Fibroblast of skin of left biceps (primary cell): ENCODE measurements at places on chromosomes 2 and 18.

DNA sequence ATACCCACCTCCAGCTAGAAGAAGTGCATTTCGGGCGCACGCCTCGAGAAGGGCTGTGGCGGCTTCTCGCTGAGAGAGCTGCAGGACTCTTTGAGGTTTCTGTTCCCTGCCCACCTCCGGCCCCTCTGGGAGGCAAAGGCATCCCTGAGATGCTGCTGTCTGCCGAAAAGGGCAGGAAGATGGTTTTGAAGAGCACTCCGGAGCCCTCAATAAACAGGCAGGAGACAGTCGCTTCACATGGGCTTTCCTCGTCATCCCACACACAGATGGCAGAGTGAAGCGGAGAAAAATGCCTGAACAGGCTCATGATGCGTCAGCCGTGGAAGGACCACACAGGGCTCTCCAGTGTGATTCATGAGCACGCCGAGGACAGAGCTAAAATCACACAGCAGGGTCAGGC, 25.4 kb upstream of the GLI2 start:
- DNase-seq: no peak

DNA sequence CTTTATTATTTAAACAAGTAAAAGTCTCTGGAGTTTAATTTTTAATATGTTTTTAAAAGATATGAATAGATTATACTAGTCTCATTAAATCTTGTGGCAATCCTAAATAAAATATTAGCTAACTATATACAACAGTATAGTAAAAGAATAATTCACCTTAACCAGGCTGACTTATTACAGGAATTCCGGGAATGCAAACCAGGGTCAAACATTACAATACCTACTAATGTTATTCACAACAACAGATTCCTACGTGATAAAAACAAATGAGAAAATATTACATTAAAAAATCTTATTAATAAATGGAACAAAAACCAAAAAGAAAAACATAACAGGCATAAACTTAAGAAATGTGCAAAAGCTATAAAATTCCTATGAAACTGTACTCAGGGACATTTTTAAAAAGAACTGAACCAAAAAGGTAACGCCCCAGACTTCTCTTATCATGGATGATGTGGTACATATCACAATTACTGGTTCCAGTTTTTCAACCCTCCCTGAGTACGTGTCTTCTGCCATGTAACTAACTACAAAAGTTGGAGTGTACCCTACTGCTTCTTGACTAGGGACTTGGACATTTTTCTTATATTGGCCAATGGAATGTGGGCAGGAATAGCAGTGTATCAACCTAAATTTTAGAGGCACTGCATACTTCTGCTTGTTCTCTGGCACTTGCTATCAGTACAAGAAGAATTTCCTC, 20.2 kb downstream of the TTC21B start:
- no peak for DNase-seq

- no peak for DNase-seq
Measured at GRCh38 chr2:209579230-209579749, 155.4 kb downstream of the MAP2 start.

DNA sequence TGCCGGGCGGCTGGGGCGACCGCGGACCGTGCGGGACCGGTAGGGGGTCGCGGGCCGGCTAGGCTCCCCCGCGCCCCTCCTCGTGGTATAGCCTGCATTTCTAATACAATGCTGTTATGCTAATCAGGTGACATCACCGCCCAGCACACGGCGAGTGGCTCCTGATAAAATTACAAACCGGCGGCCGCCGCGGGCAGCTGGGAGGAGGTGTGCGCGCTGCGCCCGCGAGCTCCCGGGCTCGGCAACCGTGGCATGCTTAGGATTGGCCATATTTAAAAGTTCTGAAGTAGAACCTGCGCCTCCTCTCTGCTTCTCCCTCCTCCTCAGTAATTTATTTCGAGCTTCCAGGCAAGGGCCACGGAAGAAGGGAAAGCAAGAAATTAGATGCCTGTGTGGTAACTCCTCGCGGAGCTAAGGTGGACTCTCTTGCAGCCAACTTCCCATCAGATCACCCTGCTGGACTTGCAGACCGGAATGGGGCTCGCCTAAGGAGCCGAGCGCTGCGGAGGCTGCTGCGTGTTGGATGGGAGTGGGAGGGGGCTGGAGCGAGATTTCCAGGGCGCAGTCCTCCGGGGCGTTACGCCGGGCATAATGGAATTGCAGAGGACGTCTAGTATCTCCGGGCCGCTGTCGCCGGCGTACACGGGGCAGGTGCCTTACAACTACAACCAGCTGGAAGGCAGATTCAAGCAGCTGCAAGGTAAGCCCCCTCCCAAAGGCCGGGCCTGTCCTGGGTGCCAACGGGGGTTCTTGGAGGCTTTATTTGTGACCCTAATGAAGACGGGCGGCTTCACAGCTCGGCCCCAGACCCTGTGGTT, 102.3 kb downstream of the SPTBN1 start:
- no peak for DNase-seq

- DNase-seq: no peak
Measured at GRCh38 chr2:219486380-219486959, 12.2 kb upstream of the GMPPA start.

GRCh38 chr18:11570769-11571412, 38.5 kb upstream of the SLC35G4 start:
- DNase-seq: peak; percentile 11

GRCh38 chr18:27546991-27547390, 361.9 kb upstream of the CHST9 start:
- DNase-seq: no peak

DNA sequence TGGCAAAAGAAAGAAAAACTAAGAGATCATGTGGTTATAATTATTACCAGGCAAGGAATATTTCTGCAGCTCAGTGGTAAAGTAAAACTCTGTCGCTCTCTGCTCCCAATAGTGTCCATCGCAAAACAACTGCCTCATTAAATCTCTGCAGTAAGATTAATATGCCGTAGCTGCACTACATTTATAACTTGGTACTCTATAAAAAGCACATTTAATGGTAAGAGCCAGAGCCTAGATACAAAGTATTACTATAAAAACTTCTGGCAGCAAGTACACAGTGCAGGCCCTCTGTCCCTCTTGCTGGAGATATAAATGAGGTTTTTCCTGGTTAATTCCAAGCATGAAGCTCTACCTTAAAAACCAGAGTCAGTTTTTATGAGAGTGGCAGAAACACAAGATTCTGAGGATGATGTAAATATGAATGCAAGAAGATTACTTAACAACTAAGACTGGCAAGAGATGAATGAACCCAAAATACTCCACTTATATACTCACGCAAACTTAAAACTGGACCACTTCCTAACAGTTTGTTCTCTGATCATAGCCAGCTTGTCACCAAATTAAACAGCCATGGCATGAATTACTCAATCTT, 25.5 kb downstream of the ZNF521 start:
- DNase-seq: no peak

DNA sequence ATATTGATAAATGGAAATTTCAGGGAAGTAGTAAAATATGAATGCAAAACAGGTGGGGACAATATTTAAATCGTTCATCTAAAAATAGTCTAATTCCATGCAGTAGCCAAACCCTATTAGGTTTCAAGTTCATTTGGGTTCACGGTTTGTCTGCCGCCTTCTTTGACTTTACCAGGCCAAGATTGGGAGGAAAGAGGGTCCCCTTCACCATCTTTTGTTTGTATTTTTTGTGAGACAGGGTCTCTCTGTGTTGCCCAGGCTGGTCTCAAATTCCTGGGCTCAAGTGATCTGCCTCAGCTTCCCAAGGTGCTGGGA, 98.5 kb upstream of the ATL2 start:
- no peak for DNase-seq

GRCh38 chr2:217092710-217093379, 233.0 kb upstream of the TNP1 start:
- DNase-seq: no peak

GRCh38 chr18:37428288-37428974, 137.2 kb downstream of the CELF4 start:
- no peak for DNase-seq

- no peak for DNase-seq
Measured at GRCh38 chr18:28113271-28114029, 63.5 kb downstream of the CDH2 start.

- no peak for DNase-seq
Measured at GRCh38 chr2:70475266-70475665, 78.4 kb downstream of the TGFA start.

GRCh38 chr18:5515011-5515784, 28.6 kb downstream of the EPB41L3 start:
- DNase-seq: no peak

DNA sequence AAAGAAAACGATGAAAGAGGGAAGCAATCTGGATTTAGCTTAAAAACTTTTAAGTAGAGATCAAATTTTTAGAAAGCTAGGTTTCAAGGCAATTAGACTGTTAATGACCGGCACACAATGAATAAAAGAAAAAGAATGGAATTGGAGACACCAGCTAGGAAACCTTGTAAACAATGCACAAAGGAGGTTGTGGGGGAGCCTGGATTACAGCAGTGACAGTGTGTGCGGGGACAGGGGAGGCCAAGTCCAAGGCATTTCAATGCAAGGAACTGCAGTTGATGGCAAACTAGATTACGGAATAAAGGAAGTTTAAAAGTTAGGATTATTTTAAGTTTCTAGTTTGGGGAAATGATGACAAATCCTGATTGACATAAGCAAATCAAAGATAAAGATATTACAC, 74.5 kb downstream of the DTNB start:
- DNase-seq: no peak

DNA sequence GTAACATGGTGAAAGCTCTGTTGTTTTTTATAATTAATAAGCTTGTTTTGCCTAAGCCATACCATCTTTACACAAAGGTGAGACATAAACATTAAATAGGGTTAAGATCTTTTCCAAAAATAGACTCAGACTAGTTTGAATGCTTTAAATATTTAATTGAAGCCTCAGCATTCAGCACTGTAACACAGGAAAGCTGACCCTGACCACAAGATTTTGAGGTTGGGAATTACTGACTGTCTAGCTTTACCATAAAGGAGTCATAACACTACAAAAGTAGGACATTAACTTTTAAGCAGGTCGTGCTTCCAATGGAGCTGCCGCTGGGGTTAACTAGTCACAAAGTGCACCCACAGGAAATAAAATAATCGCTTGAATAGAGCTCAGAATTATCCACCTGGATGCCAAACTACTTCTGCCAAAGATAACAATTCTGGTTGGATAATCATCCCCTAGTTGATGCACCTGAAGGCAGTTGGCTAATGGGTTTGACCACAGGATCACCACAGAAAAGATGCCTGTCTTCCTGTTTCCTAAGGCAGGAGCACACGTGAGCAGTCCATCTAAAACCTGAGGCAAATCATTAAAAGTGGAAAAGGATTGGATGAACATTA, 106.2 kb downstream of the COBLL1 start:
- DNase-seq: no peak

DNA sequence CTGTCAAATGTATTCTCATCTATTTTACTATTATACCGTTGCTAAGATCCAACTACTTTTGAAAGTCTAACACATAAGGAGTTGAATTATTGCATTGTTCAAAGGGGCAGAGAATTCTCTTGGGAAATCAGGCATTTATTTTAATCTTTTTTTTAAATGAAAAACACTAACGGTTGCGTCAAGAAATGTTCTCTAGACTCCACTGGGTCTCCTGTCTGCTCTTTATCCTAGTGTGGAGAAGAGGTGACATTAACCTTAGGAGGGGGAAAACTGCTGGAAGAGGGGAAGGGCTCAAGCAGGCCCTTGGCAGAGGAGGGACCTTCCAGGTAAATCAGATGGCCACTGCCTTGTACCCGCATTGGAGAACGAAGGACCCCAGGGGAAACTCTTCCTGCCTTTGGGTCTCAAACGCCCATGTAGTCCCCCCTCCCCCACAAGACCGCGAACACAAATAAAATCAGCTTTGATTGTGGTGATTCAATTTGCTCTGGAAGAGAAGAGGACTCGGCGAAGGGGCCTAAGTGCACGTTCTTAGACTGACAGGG, 1.1 kb upstream of the APCDD1 start:
- DNase-seq: no peak

DNA sequence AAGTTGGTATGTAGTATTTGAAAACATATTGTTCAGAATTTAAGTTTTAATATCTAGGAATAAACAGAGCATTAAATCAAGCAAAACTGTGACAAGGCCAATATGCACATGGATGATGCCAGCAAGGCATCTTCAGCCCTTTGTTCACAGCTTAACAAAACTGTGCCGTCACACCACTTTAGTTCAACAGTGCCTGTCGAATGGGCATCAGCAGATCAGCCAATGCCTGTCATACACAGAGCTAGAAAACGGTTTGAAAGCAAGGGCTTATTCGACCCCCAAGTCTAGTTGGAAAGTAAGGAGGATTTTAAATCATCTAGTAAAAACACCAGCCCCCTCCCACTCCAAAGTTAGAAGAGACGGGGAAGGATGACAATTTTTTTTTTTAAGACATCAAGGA, 16.7 kb downstream of the ZEB2 start:
- DNase-seq: no peak

GRCh38 chr2:234703258-234703657, 206.4 kb upstream of the ARL4C start:
- no peak for DNase-seq

GRCh38 chr18:57923611-57924010, 120.4 kb upstream of the NEDD4L start:
- no peak for DNase-seq

DNA sequence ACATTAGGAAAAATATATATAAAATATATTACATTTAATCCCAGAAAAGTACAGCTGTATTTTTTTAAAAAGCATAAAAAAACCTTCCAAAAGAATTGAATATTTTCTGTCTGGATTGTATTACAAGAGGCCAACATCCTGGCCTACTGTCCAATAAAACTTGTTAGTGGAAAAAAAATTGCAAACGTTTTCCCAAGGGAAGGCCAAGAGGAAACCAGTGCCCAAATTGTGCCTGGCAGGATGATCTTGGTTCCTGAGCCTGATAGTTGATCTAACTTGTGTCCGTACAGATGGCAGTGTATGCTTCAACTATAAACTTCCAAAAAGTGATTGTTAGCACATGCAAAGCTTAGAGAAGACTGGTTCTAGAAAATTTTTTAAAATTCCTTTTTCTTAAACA, 90.6 kb upstream of the LPIN2 start:
- DNase-seq: no peak

- DNase-seq: no peak
Measured at GRCh38 chr2:85588236-85588635, 4.0 kb downstream of the VAMP5 start.

- DNase-seq: no peak
Measured at GRCh38 chr18:2814928-2815327, 31.9 kb upstream of the EMILIN2 start.

GRCh38 chr2:120955427-120955826, 219.8 kb downstream of the GLI2 start:
- no peak for DNase-seq

- DNase-seq: no peak
Measured at GRCh38 chr2:42951263-42951938, 159.0 kb upstream of the HAAO start.

GRCh38 chr2:203733684-203734083, 27.2 kb downstream of the CD28 start:
- DNase-seq: no peak

- DNase-seq: no peak
Measured at GRCh38 chr2:148022351-148022750, 1.5 kb downstream of the MBD5 start.
